ENCODE measurements at places on chromosomes 4 and X. TPM values are rescaled to one million over a fixed set of nuclear protein-coding genes. Genes with fewer than 3 reads are reported as not detected.

DNA sequence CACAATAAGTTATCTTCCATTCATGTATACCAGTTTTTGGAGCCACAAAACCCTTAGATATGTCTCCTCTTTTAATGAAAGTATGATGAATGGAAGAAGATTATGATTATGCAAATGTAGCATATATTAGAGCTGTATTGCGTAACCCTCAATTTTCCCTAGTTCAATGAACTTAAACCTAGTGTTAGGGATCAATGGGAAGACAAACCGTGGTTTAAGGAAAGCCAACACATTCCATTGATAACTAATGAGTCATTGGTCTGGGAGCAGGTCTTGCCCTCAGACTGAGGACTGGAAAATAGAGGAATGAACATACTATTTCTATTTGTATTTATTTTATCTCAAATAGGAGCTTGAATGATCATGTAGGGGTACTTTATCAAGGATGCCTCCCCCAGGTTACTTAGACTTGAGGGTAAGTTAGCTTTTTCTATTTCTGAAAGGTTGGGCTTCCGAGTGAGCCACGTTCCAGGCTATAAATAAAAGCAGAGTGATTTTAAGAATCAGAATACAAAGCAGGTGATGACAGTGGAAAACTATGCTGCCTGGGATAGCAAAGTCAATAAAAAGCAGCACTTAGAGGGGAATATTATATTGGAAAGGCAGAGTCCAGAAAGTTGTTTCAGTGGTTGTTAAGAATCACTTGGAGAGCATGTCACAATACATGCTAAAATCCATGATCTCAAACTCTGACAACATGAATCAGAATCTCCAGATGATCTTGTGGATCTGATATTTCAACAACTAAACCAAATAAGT lies 356.0 kb downstream of the ADAM29 start:
- DNase-seq: no peak
- H3K36me3 ChIP-seq: no peaks in the 10 kb centered on the region
- no peaks in the 10 kb centered on the region for H3K27me3 ChIP-seq
- no peak overlapping the region for H3K4me3 ChIP-seq

DNA sequence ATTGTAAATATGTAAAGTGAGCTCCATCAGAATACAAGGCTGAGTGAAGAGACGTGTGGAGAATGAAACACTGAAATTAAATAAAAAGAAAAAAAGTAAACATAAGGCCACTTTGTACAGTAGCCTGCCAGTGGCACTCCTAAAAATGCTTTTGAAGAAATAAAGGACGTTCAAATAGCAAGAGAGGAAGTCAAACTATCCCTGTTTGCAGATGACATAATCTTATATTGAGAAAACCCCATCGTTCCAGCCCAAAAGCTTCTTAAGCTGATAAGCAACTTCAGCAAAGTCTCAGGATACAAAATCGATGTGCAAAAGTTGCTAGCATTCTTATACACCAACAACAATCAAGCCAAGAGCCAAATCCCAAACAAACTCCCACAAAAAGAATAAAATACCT lies 24.2 kb downstream of the RASSF6 start:
- no peak overlapping the region for H3K4me3 ChIP-seq
- no peak overlapping the region for H3K27ac ChIP-seq
- H3K36me3 ChIP-seq: no peaks in the 10 kb centered on the region
- H3K27me3 ChIP-seq: no peaks in the 10 kb centered on the region
- DNase-seq: no peak

DNA sequence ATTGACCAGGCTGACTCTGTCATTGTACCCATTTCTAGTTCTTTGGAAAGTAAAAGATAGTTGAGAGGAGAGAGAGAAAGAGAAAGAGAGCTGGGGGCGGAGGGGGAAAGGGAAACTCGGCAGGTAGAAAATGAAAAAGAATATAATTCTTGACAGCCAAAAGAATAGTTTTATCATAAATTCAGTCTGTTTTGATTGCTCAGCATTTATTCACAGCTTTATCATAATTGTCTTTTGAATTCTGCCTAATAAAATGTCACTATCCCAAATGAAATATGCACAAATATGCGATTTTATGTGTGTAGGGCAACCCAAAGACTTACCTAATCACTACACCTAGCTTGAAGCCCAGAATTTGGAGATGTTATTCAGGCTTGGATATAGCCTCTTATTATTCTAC lies 1024.0 kb upstream of the PABPC4L start:
- DNase-seq: no peak
- H3K4me3 ChIP-seq: no peak overlapping the region
- H3K27ac ChIP-seq: no peak overlapping the region
- no peaks in the 10 kb centered on the region for H3K4me1 ChIP-seq
- H3K27me3 ChIP-seq: no peaks in the 10 kb centered on the region

GRCh38 chr4:20432088-20432487 lies 180.4 kb downstream of the SLIT2 start:
- no peaks in the 10 kb centered on the region for H3K36me3 ChIP-seq
- no peaks in the 10 kb centered on the region for H3K4me1 ChIP-seq
- no peak for DNase-seq
- H3K27me3 ChIP-seq: no peaks in the 10 kb centered on the region
- no peak overlapping the region for H3K27ac ChIP-seq

DNA sequence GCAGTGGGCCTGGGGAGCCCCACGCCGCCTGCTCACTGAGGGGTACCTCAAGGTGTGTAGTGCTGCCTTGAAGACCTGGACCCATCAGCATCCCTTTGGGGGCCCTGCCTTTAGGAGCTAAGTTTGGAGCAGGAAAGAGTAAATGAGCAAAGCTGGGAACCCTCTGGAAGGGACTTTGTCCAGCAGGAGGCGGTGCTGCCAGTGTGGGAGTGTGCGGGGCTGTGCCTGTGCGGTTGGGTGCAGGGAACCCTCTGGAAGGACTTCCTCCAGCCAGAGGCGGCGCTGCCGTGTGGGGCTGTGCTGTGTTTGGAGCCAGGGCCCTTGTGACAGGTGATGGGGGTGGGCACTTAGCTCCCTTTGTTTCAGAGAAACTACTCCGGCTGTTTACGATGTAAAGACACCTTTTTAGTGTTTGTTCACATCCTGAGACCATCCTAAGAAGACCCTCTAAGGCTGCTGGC lies 25.8 kb downstream of the RGS12 start:
- DNase-seq: no peak
- H3K27me3 ChIP-seq: no peaks in the 10 kb centered on the region
- H3K36me3 ChIP-seq: no peaks in the 10 kb centered on the region

DNA sequence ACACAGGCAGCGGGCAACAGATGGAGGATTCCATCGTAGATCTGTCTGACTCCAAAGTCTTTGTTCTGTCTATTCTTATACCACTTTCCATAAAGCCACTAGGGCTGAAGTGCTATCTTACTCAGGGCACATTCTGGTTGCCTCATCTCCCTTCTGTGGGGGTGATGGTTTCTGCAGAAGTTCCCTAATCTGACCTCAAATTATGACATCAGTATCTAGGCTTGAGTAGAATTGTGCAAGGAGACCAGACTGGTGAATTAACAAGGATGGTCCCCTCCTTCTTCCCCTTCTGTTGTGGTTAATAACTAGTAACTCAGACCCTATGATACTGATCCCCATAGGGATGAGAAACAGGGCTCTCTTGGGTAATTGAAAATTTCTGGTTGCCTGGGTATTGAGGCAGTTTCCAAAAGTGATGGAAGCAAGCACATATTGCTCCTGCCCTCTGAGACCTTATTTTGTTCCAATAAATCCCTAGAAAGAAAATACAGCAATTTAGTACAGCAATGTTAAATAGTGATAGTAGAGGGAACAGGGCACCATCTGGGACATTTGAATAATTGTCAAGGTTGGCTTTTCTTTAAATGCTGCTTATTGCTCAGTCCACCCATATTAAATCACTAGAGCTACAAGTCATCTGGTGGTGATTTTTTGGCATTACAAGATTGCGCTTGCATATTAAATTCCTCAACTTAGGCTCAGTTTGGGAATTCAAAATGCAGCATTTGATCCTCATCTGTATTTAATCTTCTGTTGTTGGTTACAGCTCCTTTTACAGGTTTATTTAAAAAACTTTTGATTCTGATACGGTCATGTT lies 57.3 kb upstream of the AP1S2 start:
- no peak overlapping the region for H3K27ac ChIP-seq
- H3K4me1 ChIP-seq: no peaks in the 10 kb centered on the region
- H3K36me3 ChIP-seq: no peaks in the 10 kb centered on the region
- no peak overlapping the region for H3K4me3 ChIP-seq
- no peak for DNase-seq

- no peak for DNase-seq
- H3K4me3 ChIP-seq: no peak overlapping the region
- H3K27ac ChIP-seq: no peak overlapping the region
- no peaks in the 10 kb centered on the region for H3K4me1 ChIP-seq
These were observed 23.4 kb downstream of the INTU start for GRCh38 chr4:127656047-127656680.

DNA sequence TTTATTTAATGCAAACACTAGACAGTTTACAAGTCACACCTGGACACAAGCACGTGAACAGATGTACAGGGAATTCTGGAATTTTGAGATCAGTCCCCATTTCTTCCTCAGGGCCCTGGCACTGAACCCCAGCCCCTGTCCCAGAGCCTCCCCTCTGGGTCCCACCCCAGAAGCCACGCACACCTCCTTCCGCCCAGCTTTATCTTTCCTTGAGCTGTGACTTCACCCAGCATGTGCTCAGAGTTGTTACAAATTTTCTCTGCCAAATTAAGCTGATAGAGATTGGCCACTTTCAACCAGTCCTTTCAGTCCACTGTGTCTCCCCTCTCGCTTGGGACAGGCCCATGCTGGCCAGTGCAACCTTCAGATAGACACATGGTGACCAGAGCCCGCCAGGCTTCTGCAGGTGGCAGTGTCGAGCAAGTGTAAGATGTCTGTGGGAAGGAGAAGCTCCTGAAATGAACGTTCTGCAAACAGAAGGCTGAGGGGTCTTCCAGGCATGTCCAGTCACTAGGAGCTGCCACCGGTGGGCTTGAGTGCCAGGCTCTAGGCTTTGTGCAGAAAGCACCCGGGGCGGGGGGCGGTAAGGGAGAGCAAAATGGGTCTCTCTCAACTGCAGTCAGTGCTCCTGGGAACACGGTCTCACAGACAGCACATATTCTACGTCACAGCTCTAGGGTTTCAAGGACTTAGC lies 73.3 kb downstream of the MTMR1 start:
- no peaks in the 10 kb centered on the region for H3K36me3 ChIP-seq
- no peaks in the 10 kb centered on the region for H3K4me1 ChIP-seq
- no peak for DNase-seq
- no peak overlapping the region for H3K4me3 ChIP-seq
- H3K27me3 ChIP-seq: no peaks in the 10 kb centered on the region
- no peak overlapping the region for H3K27ac ChIP-seq

KDR gene
- not detected for polyA plus RNA-seq

CCDC110 gene
- polyA plus RNA-seq: not detected

BMPR1B gene
- 0.14 TPM for polyA plus RNA-seq

ATP7A gene
- 4.6 TPM for polyA plus RNA-seq
